ENCODE measurements at places on chromosomes 6 and 20.

DNA sequence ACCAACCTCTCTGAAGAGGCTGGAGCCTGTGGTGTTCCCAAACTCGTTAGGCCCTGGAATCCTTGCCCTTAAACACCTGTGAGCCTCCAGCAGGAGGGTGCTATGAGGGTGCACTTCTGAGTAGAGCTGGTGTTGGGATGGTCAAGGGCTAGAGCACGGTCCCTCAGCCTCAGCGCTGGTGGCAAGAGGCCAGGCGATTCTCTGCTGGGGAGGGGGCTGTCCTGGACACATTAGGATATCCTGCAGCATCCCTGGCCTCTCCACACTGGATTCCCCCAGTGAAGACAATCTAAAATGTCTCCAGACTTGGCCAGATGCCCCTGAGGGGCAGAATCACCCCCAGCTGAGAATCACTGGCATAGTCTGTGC, 157.8 kb downstream of the SYCP2 start:
- no peak for DNase-seq

- no peak for DNase-seq
Observed at GRCh38 chr6:150767161-150767560, 98.3 kb upstream of the MTHFD1L start.

DNA sequence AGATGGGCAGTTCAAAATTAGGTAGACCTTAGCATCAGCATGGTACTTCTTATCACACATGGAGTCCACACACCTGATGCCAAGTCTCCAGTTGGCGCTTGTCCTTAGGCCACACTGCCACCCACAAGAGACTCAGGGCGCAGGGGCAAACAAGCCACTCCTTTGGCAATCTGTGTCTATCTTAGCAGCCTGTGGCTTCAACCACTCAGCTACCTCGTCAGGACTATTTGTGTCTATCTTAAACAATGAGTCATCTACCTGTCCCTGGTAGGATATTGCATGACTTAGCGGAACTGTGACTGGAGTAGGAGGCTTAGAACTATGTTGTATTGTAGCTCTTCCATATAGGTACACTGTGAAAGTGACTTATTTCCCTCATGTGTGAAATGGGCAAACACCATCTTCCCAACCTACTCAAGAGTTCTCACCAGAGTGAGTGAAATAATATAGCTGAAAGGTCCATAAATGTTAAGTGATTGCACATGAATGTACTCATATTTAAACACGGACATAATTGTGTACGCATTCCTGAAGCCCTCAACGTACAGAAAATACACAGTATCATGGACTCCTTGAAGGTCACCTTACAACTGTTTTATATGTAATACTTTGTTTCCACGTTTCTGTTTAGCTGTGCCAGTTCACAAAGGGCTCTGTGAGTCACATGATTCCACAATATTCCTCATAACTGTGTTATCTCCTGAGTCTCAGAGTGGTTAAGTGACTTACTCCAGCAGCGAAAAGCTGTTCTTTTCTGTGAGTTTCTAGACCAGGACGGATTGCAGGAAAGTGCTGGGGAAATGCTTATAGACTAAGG, 1.6 kb downstream of the TRIM27 start:
- DNase-seq: no peak

DNA sequence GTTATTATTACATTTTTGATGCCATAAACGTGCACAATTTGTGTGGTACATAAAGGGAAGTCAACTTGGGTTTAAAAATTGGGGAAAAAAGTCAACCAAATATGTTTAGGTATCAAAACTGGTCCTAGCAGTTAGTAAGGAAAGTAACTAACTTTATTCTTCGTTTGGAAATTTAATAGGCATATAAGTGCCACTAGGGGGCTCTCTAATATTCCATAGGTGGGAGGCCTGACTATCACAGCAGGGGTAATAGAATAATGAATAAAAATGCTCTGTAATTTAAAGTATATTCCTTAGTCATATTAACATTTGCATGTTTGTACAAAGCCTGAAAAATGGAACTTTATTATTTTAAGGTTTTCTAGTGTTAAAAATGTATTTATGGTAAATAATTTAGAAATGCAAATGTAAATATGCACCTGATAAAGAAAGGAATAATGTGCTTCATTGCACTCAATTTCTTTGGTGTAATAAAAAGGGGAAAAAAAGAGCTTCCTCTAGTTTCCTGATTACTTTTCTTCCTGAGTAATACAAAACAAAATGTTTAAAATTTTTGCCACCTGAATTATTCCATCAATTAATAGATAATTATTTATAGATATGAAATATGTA, 125.7 kb upstream of the HDAC2 start:
- DNase-seq: peak; percentile 27

DNA sequence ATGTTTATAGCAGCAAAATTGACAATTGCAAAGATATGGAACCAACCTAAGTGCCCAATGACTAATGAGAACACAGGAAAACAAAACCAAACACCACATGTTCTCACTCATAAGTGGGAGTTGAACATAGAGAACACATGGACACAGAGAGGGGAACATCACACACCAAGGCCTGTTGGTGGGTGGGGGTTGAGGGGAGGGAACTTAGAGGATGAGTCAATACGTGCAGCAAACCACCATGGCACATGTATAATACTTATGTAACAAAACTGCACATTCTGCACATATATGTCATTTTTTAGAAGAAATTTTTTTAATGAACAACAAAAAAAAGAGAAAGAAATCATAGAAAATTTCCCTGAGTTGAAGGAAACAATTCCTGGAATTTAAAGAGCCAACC, 3.9 kb downstream of the EPM2A start:
- no peak for DNase-seq

GRCh38 chr20:46240065-46240464, 68.2 kb downstream of the CDH22 start:
- DNase-seq: no peak

GRCh38 chr20:57381596-57382503, 9.3 kb upstream of the RBM38 start:
- peak; percentile 87 for DNase-seq

GRCh38 chr20:60354024-60354580, 395.9 kb downstream of the CDH26 start:
- no peak for DNase-seq

Data from GM10248 (cell line).